ENCODE measurements at places on chromosomes 2 and 18.

DNA sequence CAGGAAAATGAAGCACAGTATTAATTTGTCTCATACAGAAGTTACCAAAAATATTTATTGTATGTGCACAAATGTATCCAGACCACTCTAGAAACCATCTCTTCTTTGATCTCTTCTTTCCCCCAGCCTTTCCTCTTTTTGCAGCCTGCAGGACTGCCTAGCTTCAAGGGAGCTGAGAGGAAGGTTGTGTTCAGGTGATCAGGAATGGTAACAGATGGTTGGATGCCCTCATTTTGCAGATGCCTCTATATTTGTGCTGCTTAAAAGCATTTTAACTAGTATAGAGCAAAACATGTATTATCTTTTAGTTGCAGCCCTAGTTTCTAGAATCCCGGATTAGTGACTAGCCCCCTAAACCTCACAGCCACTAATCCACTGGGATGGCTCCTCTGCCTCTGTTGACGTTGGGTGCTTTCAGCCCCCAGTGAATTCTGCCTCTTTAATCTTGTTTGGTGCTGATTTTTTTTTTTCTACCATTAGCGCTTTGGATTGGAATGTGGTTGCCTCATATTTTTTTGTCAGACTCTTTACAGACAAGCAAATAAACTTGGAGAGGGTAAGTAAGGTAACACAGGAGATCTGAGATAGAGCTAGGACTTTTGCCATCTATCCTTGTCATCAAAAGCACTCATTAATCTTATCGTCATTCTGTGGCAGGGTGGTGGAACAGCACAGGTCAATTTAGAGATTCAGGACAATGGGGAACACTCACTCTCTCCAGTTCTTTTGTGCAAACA lies 103.8 kb upstream of the NDUFV2 start:
- no peak for DNase-seq

DNA sequence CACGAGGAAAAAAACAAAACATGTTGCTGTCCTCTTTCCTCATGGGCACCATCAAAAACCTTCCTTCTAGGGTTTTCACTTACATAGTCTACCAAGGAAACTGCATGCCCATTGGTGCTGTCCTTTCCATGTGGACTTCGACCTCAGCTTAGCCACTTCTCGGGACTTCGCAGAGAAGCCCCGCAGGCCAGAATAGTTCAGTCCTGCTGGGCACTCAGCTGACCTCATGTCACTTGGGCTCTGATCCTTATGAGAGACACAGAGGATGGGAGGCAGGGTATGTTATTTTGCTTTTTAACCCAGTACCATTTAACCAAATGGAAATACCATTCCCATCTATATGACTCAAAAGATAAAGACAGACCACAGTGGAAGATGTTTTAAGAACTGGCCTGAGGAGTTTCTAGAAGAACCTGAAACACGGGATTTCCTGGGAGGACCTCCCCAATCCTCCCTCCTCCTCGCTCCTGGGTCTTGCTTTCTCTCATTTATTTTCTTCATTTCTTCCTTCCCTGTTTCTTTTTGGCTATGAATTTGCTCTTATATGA lies 28.4 kb downstream of the AAK1 start:
- no peak for DNase-seq

GRCh38 chr2:112864072-112864471 lies 27.5 kb upstream of the IL1B start:
- no peak for DNase-seq

DNA sequence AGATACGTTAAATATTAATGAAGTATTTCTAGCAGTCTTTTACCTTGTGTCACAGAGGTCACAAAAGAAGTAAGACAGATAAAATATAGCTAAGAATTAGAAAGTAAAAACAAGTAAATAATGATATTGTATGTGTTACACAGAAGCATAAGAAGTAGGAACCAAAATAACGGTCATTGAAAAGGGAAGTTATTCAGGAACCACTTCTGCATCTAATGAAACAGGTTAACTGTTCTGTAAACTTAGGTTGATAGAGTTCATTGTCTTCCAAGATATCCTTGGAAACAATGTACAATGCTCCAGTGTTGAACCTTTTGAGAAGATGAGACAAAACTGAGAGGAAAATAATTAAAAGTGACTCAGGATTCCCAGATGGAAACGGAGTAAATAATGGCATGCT lies 57.1 kb upstream of the CD302 start:
- DNase-seq, result no peak

GRCh38 chr2:180061085-180061484 lies 54.0 kb upstream of the CWC22 start:
- no peak for DNase-seq

DNA sequence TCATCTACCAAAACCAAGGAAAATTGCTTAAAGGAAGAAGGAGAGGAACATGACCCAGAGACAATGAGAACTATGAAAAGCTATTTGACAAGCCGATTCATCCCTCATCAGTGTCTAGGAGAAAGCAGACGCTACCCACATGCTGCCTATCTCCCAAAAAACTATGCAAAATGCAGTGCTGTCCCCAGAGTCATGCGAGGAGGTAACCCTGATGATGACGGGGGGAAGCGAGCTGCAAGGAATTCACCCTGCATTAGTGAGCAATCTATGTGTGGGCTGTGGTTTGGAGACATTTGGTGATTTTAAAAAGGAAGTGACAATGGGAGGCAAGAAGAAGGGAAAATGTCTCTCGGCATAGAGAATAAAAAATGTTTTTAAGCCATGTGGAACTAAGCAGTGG lies 472.7 kb downstream of the CMPK2 start:
- DNase-seq, result no peak

DNA sequence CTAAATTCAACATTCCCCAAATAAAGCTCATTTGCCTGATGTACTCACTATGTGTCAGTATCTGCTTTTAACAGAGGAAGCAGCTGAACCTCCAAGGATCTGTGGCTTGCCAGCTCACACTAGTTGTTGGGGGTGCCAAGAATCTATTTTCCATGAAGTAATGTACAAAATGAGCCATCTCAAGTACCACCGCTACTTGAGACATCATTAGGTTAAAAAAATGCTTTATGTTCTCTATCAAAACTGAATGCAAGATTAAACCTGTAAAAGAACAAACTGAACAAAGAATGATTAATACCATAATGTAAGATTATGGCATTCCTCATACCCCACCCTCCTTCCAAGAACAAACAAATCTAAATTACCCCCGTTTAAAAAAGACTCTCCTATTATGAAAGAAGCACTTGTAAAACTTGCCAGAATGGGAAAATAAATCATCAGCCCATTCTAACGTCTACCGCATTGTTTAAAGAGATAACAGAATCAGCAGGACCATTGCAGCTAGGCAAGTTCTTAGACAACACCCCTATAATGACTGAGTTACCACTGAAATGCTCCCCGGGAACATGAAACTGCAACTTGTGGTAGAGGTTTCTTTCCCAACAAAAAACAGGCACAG lies 471.6 kb downstream of the DLGAP1 start:
- no peak for DNase-seq

GRCh38 chr18:36200354-36200771 lies 13.1 kb downstream of the MOCOS start:
- DNase-seq, result no peak

GRCh38 chr2:227398684-227399670 lies 11.2 kb upstream of the SCYGR1 start:
- DNase-seq, result no peak

DNA sequence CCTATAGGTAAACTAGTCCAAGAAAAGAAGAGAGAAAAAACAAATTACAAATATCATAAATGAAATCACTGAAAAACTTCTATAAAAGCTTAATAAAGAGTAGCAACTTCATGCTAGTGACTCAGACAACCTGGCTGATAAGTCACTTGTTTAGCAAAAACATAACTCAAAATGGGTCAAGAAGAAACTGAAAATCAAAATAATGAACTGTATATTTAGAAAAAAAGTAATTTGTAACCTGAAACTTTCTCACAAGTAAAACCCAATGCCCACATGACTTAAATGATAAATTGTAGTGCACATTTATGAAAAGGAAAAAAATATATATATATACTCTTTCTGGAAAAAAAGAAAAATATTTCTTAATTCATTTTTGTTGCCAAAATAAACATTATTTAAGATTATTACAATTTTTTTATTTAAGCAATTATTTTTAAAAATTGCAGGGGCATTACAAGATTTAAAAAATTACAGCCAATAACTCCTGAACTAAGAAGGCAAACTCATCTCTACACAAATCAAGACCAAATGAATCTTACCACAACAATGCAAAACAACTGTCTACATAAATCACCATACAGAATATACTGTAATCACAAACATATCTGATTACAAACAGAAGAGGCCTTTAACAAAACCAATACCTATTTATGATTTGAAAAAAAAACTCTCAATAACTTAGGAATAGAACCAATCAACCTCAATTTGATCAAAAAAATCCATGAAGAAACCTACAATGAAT lies 406.3 kb downstream of the CDH7 start:
- DNase-seq, result no peak

- peak; percentile 66 for DNase-seq
Observed at GRCh38 chr2:202317080-202317857, 51.7 kb downstream of the NOP58 start.

DNA sequence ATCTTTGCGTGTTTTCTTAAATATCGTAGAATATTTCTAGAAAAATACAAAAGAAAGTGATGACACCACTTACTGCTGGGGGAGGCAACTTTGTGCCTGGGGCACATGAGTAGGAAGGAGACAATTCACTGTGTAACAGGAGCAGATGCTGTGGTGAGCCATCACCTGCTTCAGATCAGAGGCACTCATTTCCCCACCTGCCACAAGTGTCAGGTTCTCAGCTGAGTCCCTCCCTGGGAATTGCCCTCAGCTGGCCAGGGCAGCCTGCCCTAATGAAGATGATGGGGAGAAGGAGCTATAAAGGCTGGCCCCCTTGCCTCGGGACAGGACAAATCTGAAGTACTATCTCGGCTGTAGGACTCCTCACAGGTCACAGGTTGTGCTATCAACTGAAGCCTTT lies 322.8 kb downstream of the STK39 start:
- DNase-seq, result no peak

- DNase-seq, result no peak
Observed at GRCh38 chr2:69741229-69741574, 732 bp upstream of the ANXA4 start.
